ENCODE measurements at places on chromosomes 4 and X. TPM values are rescaled to one million over a fixed set of nuclear protein-coding genes. Genes with fewer than 3 reads are reported as not detected.

Gene CRMP1
- not detected for total RNA-seq

Gene CT55
- not detected for total RNA-seq

Gene FBXW7
- 58.6 TPM for total RNA-seq

Gene PRKG2
- not detected for total RNA-seq

Gene SLITRK2
- not detected for total RNA-seq

Gene MED12
- 33.2 TPM for total RNA-seq

Gene F8A2
- not detected for total RNA-seq

Gene ITM2A
- 40.1 TPM for total RNA-seq

Gene EPGN
- total RNA-seq = 0.13 TPM

Gene STPG2
- total RNA-seq = 0.13 TPM

Gene IL1RAPL1
- 0.29 TPM for total RNA-seq

Gene SPANXA2
- not detected for total RNA-seq

Gene DUX4
- not detected for total RNA-seq

Gene HCCS
- total RNA-seq = 25.7 TPM

Gene AFF2
- total RNA-seq = not detected

Gene ZFP92
- 1.5 TPM for total RNA-seq

Gene WAS
- 0.07 TPM for total RNA-seq

Measured in thoracic aorta endothelial cell (primary cell).